Left renal pelvis (tissue), 4 donors: ENCODE measurements at places on chromosomes 6 and 20. TPM values are rescaled to one million over a fixed set of nuclear protein-coding genes. Genes with fewer than 3 reads are reported as not detected.

Gene DUSP15
- 16.0 TPM for polyA plus RNA-seq

Gene COL9A3
- polyA plus RNA-seq: 20.5 TPM

Gene RMND1
- 41.9 TPM for polyA plus RNA-seq

DNA sequence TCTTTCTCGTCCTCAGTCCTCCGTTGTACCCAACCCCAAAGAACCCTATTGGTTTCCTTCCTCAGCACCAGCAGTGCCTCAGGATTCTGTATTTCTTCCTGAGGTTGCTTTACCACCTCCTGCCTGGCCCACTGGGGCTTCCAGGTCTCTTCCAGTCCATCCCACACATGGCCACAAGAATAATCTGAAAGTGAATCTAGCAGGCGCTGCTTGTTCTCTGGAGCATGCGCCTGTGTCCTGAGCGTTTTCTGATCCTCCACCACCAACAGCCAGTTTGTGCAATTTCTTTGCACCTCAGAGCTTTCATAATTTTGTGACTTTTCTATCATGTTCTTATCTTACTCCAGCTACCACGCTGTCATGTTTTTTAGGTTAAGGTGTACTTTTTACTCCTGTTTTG lies 11.6 kb upstream of the HSP90AB1 start:
- no peak for DNase-seq

DNA sequence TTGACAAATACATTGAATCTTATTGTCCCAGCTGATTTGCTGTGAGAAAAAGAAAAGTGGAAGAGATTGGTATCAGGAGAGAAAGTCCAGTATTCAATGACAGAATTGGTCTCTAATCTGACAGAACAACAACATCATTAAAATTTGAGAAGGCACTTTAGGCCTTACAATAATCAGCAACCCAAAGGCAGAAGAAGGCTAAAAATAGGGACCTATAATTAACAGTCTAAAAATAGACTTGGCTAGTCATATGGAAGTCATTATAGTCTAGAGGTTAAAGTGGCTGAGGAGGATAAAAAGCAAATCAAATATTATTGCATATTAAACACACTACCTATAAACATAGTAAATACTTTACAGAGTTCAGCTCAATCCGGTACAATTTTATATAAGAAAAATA lies 393.6 kb upstream of the JAG1 start:
- no peak for DNase-seq

DNA sequence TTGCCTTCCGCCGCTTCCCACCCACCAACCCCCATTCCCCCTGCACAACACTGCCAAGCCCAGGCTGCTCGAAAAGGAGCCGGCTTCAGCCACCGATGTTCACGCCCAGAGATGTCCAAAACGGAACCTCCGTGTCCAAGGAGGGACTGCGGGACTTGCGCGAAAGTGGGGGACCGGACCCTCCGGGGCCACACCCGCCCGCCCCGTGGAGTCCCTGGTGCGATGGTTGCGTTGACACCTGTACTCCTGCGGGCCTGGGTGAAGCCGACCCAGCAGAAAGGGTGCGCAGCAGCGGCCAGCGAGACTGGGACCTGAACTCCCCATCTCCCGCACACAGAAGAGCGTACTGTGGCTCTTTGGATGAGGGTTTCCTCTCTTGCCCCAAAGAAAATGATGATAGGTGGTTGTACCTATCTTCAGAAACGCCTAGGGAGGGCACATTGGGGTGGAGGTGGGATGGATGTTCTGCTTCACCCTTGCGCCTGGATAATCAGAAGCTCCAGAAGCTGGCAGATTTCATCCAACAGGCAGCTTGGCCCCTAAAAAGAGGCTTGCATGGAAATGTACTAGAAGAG lies 1.9 kb upstream of the VGLL2 start:
- no peak for DNase-seq
